ENCODE measurements at places on chromosomes 1 and 21.

DNA sequence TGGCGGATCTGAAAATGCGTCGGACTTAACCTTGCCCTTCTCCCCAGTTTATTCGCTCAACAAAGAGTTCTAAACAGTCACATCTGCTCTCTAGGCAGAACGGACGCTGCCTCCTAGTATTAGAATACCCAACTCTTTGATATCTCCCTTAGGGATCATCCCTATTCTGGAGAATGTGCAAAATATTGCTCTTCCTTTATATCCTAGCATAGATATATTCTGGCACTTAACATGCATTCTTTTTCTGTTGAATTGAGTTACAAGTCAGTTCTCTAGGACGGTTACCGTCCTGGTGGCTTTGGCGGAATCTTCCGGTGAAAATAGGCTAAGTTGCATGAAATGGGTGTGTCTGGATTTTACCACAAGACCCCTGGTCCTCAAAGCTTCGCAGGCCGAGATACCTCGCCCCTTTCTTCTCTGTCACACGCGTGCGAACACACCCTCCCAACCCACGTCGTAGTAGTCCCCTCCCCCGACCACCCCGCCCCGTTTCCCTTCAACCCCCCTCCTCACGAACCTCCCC lies 501 bp upstream of the DNAJC6 start:
- no peak for DNase-seq

DNA sequence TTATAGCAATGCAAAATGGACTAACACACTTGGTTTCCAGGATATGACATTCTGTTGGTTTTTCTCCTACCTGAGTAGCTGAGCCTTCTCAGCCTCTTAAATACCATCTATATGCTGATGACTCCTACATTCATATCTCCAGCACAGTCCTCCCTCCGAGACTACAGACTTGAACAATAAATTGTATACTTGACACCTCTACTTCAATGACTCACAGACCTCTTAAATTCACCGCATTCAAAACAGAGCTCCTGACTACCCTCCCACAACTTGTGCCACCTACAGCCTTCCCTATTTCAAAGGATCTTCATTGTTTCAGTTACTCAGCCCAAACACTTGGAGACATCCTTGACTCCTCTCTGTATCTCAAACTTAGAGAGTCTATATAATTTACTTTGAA lies 66.8 kb upstream of the ASB17 start:
- DNase-seq: no peak

DNA sequence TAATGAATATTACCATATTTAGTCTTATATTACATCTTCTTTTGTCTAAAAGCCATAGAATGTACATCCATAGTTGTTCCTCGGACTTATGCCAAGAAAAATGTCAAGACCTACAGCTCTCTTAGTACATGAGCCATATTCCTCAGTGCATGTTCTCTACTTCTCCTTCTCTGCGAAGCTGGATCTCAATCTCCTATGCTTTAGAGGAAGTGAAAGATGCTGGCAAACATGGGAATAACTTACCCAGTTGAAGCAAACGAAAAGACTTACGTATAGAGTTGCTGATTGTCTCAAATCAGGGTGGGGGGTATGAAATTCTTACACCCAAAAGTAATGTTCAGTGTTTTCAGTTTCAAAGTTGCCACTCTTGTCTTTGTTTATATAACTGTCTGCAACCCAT lies 32.7 kb downstream of the OR13G1 start:
- DNase-seq: no peak

DNA sequence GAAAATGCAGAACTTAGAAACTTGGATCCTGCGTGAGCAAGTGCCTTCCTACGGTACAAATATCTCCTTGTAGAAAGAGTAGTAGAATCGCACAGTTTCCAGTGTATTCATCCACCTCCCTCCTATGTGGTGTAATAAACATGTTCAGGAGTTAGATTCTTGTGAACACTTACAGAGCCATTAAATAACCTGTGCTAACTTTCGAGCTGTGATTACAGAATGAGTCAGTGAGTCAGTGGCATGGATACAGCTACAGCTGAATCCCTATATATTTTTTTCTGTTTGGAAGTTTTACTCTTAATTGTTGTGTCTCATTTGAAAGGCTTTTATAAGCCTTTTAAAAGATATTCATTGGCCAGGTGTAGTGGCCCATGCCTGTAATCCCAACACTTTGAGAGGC lies 148.7 kb downstream of the EDEM3 start:
- DNase-seq: no peak

DNA sequence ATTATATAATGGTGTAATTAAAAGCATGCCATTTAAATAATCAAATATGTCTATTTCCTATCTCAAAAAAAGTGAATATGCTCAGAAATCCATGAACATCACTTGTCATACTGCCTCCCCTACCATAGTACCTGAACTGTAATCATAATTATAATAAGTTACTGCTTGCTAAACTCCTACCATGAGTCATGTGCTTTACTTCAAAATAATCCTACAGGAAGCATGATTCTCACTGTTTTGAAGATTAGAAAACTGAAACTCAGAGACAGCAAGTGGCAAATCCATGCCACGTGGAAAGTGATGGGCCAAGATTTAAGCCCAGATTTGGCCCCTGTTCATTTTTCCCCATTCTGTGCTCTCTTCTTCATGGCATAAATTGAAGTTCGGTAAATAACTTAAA lies 5.2 kb downstream of the LRRC7 start:
- DNase-seq: no peak

DNA sequence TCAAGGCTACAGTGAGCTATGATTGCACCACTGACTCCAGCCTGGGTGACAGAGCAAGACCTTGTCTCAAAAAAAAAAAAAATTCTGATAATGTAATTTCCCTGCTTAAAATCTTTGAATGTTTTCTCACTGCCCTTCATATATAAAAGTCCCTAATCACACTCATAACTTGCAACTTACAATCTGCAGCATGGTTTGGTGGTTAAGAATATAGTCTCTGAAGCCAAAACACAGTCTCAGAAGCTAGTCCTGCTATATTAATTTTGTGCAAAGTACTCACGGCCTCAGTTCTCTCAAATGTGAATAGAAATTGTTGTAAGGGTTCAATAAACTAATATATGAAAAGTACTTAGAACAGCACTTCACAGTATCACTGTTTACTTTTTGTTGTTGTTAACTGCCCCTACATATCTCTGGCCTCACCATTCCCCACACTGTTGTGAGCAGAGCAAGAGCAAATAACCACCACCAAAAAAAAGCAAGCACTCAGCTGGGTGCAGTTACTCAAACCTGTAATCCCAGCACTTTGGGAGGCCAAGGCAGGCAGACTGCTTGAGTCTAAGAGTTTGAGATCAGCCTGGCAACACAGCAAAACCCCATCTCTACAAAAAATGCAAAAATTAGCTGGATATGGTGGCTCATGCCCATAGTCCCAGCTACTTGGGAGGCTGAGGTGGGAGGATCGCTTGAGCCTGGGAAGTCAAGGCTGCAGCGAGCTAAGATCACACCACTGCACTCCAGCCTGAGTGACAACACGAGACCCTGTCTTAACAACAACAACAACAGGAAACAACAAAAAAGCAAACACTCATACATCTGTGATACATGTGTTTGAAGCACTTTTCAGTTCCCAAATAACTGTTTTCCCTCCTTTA lies 22.4 kb downstream of the ASH1L start:
- DNase-seq: no peak

DNA sequence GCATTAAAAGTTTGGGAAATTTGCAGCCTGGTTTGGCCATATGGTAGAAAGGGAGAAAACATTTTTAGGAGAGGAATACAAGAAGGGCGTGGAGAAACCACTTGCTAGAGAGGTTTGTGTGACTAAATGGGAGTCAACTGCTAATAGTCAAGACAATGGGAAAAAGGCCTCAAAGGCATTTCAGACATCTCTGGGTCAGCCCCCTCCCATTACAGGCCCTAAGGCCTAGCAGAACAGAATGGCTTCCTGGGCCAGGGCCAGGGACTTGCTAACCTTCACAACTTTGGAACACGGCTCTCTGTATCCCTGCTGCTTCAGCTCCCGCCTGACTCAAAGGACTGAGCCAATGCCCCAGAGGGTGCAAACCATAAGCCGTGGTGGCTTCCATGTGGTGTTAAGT lies 752.3 kb upstream of the ADAMTS5 start:
- DNase-seq: no peak

Measured in stimulated activated CD4-positive, alpha-beta T cell treated with anti-CD3 and anti-CD28 coated beads, Interleukin-4, amount 100 ng/mL, for 48 hours (primary cell).